ENCODE measurements at places on chromosomes 2 and 18.

DNA sequence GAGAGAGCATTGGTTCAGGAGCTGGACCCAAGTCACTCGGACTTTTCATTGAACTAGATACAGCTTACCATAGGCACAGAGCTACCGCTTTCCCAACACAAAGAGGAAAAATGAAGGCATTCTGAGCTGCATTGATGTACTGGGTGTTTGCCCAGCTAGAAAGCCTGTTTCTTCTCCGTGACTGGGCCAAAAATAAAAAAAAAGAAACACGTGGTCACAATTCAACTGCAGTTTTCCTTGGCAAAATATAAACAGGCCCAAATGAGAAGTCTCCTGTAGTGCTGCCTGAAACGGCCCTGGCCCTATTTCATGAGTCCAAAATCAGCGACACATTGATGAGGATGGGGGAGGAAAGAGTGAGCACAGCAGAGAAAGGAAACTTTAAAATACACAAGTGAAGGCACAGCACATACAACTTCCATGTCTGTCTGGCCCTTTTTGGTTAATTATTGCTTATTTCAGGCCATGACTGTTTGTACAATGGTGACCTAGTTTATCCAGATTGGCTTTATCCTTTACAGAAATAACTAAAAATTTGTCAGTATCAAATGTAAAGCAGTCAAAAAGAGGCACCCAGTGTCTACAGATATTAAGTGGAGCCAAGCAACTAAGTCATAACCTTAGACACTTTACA is 179.7 kb downstream of the ICOS start:
- DNase-seq: no peak

DNA sequence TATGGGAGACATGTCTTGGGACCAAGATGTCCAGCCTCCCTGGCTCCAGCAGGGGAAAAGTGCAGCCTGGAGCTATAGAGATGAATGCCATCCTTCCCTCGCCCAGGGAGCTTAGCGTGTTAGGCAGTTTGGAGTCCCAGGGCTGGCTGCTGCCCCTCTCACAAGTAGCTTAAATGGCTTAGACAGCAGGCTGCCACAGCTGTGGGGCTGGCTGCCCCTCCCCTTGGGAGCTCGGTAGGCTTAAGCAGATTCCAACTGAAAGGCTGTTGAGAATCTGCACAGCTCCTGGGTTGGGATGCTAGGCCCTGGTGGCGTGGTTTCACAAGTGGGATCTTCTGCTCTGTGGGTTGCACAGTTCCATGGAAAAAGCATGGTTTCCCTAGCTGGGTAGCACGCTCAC is 940.5 kb upstream of the DDX18 start:
- no peak for DNase-seq

DNA sequence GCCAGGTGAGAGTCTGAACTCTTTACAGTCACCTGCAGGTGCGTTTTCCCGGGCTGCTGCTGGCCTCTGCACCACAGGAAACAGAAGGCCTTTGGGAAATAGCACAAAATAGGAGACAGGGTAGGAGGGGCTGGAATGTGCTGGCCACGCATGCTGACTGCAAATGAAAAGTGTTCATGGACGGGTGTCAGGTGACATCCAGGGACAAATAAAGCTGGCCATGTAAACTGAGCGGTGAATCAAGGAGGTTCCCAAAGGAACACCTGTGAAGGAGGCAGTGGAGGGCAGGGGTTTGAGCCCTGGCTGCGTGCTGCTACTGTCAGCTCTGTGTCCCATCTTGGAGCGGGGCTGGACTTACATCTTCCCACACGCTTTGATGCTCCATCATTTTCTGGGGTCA is 42.4 kb upstream of the GBX2 start:
- no peak for DNase-seq

- no peak for DNase-seq
Measured at GRCh38 chr2:28160986-28161425, 231.7 kb upstream of the FOSL2 start.

GRCh38 chr2:167544602-167545001 is 656.3 kb downstream of the XIRP2 start:
- no peak for DNase-seq

- DNase-seq: no peak
Measured at GRCh38 chr2:108034843-108035242, 48.5 kb downstream of the SLC5A7 start.

- DNase-seq: peak; percentile 56
Measured at GRCh38 chr2:186503827-186504606, 18.0 kb downstream of the ZC3H15 start.

- no peak for DNase-seq
Measured at GRCh38 chr2:143311426-143311825, 182.2 kb downstream of the ARHGAP15 start.

- no peak for DNase-seq
Measured at GRCh38 chr2:108858894-108859293, 72.3 kb downstream of the CCDC138 start.

DNA sequence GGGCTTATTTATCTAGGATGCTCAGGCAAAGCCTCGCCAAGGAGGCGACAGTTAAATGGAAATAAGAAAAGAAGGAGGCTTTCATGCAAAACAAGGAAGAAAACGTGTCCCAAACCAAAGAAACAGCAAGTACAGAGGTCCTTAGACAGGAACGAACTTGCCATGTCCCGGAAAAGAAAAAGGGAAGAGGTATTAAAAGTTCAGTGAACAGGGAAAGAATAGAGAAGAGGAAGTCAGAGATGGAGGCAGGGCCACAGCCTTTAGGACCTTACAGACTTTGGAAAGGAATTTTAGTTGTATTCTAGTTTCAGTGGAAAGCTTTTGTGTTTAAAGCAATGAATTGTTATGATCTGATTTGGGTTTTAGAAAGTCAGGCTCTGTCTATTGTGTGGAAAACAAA is 22.1 kb downstream of the IKZF2 start:
- no peak for DNase-seq

GRCh38 chr2:181411105-181411849 is 45.9 kb upstream of the ITGA4 start:
- no peak for DNase-seq

DNA sequence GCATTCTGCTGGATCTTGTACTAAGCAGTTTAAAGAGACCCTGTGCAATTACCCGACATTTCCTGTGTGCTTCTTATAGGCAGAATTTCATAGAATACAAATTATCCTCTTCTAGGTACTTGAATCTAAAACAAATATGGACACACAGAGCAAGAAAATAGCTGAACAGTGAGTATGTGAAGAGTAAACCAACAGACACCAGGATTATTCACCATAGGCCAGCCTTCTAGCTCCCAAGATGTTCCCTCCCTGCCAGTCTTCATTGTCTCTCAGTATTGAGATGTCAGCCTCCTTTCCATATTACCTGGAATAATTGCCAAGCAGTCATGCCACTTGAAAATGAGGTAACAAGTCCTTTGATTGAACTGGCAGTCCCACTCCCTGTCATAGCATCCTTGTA is 187.1 kb downstream of the PTPRM start:
- no peak for DNase-seq

DNA sequence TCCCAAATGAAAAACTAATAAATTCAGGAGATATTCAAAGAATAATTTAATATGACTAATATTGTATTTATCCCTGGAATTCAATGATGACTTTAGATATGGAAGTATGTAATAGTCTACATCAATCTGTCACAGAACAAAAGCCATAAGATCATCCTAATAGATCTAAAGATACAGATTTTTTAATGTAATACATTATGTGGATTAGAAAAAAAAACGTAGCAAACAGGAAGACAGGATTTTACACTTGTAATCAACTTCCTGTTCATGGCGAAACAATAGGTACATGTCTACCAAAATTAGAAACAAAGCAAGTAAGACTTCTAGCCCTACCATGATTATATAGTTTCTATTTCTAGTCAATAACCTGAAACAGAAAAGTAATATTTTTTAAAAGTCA is 192.2 kb downstream of the TTC32 start:
- DNase-seq: no peak

DNA sequence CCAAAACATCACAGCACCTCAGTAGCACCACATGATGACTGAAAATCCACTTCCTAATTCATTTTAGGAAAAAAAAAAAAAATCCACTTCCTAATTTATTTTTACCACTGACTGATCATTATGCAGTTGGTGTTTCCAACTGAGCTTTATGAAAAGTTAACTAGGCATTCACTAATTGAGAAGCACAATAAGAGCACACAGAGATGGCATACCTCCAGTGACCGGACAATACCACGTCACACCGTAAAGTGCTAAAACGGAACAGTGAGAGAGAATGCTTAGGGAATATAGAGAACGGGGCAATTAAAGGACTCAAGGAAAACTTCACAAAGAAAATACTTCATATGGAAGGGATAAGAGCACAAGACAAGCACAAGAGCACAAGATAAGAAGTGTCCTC is 212.5 kb downstream of the NBAS start:
- no peak for DNase-seq

DNA sequence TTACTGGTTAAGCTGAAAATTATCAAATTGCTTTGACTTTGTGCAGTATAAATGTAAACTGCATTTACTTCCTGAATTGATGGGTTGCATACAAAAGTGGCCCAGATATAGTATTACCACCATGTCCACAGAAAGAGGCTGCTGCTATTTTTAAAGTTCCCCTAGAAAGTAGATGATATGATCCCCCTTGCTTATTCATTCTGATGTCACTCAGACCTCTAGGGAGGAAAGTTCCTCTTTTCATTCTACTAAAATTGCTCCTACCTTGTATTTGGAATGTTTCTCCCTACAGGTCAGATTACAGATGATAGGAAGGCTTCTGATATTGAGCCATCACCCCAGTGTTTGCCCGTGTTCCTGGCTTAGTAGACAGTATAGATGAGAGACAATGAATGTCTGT is 247.6 kb upstream of the TNP1 start:
- DNase-seq: no peak

DNA sequence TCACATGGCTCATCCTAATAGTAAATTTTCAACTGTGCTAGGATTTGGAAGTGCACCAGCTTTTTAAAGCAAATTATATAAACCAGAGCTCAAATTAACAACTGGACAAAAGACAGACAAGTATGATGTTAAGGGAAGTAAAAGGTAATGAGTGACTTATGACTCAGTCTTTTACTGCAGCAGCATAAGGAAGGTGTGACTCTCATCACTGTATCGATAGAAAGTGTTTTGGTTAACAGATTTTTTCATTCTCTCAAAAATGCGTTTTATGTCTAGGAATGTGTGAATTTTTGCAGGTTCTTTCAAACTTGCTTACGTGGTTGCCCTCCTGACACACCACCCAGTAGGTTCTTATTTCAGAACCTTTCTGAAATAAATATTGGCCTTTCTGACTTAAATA is 244.2 kb upstream of the BOD1L2 start:
- no peak for DNase-seq

- DNase-seq: no peak
Measured at GRCh38 chr2:238456970-238457926, 30.5 kb downstream of the ASB1 start.

DNA sequence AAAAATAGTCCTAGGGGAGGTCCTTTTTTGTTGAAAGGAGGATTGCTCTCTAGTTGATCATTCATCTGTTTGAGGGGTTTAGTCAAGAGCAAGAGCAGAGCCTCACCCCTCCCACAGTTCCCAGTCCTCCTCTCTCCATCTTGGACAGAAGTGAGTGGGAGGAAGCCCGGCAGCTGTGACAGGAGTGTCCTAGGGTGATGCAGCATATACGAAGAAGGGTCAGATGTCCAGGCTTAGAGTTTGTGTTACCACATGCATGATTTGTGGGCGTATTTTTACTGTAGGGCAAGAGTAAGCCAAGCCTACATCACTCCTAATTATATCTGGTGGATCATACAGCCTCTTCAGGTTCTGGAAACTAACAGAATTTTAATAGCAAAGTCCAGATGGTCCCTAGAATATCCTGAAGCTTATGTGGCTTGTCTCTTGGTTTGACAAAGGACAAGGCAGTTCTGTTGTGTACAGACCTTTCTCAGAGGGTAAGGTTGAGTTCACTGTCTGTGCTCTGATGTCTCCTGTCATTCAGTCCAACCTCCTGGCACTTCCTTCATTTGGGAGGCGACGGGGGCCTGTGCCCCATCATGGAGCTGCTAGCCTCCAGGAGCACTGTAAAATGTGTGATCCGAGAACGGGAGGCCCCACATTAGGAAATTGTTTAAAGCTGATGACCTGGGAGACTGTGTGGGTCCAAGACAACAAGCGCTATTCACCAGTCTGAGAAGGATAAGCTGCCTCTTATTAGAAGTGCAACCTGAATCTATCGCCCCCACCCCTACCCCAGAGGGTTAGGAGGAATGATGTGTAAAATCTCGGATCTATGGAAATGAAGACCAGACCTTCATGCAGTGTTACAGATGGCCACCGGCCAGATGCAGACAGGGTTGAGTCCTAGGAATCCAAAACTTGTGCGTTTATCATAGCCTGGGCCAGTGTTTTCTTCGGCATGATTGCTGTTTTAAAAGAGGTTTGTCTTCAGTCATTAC is 6.9 kb downstream of the CEP68 start:
- DNase-seq: no peak

GRCh38 chr18:77320971-77321559 is 71.4 kb downstream of the GALR1 start:
- no peak for DNase-seq

GRCh38 chr18:59744271-59744721 is 47.1 kb upstream of the CCBE1 start:
- DNase-seq: peak; percentile 49

DNA sequence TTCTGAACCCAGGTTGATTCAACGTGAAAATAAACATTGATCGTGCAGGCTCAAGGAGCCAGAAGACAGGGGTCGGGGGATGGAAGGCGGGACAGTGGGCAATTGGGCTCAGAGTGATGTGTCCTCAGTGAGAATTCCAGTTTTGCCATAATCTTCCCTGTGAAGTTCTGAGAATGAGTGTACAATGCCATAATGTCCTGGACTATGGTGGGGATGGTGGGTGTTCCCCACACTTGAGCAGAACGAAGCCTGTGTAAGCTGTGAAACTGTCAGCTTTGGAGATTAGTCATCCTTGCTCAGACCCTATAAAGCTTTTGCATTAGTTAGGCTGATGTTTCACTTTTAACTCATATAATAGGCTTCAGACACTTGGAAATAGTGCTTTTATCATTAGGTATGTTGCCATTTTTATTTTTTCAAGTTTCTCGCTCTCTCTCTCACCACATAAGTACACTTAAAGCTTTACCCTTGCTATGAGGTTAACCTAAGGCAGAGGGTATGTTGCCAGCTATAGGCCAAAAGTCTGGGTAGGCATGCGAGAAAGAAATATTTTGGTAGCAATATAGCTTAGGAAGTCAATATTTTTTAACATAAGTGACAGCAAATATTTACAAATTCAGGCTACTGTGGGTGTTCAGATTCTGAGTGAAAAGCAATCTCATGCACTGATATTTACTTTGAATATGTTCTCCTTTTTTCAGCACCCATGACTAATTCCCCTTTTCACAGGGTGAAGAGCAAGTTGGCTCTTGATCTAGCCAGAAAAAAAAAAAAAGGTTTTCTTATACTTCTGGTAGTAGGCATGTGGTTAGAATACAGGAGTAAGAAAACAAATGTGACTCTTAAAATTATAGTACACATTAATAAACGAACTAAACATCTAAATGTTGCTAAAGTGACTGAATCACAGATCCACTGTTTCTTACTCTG is 47.2 kb downstream of the CDC42EP3 start:
- DNase-seq: no peak

- no peak for DNase-seq
Measured at GRCh38 chr2:154386186-154386585, 312.3 kb upstream of the KCNJ3 start.

Data from RKO (cell line).